ENCODE measurements at places on chromosomes 4 and X.

GRCh38 chrX:97045470-97045869 lies 161.8 kb downstream of the RPA4 start:
- no peak for DNase-seq

DNA sequence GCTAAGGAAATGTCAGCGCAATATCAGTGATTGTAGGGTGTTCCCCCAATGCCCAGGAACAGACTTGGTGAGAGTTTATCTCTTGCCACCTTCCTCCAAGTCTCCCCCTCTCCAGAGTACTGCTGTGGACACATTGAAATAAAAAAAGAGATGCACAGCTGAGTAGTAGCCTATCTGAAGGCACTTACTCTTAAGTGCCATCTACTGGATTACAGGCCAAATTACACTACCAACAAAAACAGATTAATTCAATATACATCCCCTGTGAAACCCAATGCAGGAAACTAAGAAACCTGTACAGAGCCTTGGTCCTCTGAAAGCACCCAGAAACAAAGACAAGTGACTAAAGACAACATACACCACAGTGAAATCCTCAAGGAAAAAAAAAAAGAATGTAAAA lies 460.3 kb downstream of the ZIC3 start:
- no peak for DNase-seq

- no peak for DNase-seq
These were observed 6.1 kb downstream of the TACC3 start for GRCh38 chr4:1727117-1728031.

DNA sequence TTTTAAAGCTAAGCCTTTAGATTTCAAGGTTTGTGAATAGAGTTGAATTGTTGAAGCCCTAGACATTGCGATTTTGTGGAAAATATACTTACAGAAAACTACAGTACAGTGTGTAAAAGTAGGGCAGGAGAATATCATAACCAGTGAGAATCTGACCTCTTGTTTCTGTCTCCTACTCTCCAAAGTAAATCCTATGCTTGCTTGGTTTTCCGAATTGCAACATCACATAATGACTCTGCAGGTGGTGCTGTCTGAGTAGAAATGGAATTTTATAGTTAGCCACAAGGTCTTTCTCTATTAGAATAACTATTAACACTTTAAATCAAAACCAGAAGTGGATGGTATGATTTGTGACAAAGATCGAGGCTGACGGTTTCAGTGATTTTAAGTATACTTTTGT lies 505.6 kb downstream of the RAPGEF2 start:
- DNase-seq, result no peak

- no peak for DNase-seq
These were observed 325.7 kb downstream of the TLL1 start for GRCh38 chr4:166198516-166199310.

- no peak for DNase-seq
These were observed 8.5 kb upstream of the PPEF1 start for GRCh38 chrX:18698737-18699650.

GRCh38 chrX:69065451-69065850 lies 99.8 kb downstream of the PJA1 start:
- DNase-seq, result no peak

DNA sequence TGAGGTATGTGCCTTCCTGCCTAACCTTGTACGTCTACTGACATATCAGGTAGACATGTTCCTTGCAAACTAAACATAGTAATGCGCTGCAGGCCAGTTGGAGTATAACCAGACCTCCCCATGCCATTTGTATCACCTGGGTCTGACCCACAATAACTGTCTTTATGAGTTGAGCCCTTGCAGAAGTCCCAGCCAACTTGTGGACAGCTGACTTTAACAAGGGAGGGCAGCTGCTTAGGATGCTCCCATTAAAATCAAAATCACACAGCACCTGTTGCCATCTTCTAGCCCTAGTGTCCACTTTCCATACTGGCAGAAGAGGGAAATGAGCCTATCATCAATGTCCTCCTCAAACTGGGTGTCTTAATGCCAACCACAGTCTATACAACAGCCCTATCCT lies 41.6 kb downstream of the KANTR start:
- DNase-seq, result no peak

GRCh38 chr4:26171941-26172340 lies 148.9 kb upstream of the RBPJ start:
- no peak for DNase-seq

DNA sequence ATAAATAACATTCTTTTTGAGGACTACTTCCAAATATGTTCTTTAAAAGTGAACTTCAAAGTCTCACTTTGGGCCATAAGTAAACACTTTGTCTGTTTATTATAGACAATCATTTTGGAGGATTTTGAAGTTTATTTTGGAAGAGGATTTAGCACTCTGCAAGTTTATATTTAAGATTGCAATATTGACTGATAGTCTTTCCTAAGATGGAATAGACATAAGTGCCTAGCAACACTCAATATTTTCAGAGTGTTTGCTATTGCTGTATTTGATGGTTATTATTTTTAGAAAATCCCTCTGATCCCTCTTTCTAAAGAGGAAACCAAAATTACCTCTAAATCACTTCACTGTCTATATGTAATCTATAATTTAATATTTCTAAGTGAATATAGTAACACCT lies 42.8 kb upstream of the MAD2L1 start:
- no peak for DNase-seq

- no peak for DNase-seq
These were observed 81.5 kb downstream of the HUWE1 start for GRCh38 chrX:53605004-53605403.

DNA sequence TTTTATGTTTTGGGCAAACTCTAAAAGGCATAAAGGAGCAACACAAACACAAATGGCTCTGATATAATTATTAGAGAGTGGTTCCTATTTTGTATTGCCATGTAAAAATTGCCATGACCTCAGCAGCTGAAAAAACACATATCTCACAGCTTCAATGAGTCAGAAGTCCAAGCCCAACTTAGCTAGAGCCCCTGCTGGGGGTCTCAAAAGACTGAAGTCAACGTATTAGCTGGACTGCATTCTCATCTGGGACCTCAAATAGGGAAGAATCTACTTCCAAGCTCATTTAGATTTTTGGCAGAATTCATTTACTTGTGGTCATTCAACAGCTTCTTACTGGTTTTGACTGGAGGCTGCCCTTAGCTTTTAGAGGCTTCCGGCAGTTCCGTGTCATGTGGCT lies 47.4 kb downstream of the FREM3 start:
- no peak for DNase-seq

DNA sequence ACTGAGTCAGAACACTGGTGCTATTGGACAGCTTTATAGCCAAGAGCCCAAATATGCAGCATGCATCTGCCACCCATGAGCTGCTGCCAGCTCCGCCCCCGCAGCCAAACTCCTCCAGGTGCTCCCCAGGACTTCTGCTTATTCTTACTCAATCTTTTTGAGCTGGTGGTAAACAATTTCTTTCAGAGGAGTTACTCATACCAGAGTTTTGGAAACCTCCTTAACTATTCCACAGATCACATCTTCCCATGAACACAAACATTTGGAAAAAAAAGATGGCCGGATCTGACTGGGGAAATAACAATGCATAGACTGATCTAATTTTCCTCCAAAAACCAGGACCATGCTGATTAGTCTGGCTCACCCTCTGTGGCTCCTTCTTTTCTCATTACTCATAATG lies 399.9 kb downstream of the GPM6A start:
- DNase-seq, result no peak

- no peak for DNase-seq
These were observed 124.2 kb downstream of the C4orf51 start for GRCh38 chr4:145804116-145804515.

GRCh38 chr4:167232805-167233684 lies 1.2 kb downstream of the SPOCK3 start:
- no peak for DNase-seq

DNA sequence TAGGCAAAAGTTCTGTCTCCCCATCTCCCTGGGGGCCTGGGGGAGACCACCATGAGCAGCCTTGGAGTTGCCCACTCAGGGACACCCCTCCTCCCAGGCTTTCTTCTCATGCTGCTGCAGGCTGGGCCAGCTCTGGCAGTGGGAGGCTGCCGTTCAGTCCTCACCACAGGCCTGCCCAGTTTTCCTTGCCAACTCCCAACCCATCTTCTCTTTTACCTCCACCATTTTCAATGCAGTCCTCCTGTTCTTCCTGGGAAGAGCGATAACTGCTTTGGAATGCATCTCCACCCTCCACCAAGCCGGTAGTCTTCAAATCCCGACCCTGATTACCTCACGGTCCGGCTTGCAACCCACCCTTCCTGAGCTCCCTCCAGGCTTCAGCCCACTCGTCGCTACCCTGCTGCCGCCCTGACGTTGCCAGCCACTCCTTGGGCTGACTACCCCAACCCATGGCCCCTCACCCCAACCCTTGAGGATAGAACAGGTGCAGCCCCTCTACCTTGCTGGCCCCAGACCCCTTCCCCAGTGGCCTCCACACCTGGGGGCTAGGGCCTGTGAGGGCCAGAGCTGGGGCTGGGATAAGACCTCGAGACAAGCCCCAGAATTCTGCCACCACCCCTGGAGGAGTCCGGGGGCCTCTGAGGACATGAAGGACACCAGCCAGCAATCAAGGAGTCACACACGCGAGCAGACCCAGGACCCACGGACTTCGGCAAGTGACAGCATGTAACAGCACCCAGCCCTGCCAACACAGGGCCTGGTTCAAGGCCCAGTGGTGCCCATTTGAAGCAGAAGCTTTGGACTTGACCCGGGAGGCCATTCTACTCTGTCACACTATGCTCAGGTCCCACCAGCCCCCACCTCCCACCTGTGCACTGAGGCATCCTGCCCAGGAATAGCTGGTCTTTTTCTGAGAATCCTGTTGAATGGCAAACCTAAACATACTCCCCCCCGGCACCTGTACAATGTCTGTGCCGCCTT lies 9.2 kb downstream of the WDR1 start:
- no peak for DNase-seq

- DNase-seq, result no peak
These were observed 15.1 kb upstream of the MAD2L1 start for GRCh38 chr4:120081726-120082125.

GRCh38 chr4:124266721-124267120 lies 445.8 kb downstream of the ANKRD50 start:
- DNase-seq, result no peak

- DNase-seq, result no peak
These were observed 147.3 kb downstream of the CORIN start for GRCh38 chr4:47690611-47691010.

GRCh38 chr4:103046416-103047290 lies 27.1 kb upstream of the SLC9B1 start:
- DNase-seq, result peak; percentile 4

DNA sequence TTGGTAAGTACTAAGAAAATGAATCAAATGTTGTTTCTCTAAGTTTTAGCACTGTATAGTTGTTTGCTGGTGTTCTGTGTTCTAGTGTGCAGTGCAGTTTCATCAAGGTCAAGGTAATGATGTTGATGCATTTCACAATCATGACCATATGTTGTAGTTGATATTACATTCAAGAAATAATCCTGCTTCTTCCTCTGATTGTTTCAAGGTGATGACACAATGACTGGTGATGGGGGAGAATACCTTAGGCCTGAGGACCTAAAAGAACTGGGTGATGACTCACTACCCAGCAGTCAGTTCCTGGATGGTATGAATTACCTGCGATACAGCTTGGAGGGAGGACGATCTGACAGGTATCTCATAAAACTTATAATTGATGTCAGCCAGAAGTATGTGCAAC lies 261.6 kb downstream of the ANK2 start:
- DNase-seq, result no peak

GRCh38 chr4:36402008-36402758 lies 120.8 kb downstream of the DTHD1 start:
- no peak for DNase-seq

DNA sequence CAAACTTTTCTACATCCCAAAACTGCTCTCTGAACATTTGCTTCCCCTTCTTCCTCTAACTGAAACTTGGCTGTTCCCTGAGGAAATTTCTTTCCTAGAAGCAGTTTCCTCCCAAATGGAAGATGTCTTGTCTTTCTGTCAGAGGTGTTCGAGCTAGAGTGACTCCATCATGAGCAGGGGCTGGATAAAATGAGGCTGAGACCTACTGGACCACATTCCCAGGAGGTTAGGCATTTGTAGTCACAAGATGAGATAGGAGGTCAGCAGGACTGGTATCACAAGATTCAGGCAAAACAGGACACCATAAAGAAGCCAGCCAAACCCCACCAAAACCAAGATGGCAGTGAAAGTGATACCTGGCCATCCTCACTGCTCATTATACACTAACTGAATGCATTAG lies 35.8 kb upstream of the PGRMC2 start:
- no peak for DNase-seq

DNA sequence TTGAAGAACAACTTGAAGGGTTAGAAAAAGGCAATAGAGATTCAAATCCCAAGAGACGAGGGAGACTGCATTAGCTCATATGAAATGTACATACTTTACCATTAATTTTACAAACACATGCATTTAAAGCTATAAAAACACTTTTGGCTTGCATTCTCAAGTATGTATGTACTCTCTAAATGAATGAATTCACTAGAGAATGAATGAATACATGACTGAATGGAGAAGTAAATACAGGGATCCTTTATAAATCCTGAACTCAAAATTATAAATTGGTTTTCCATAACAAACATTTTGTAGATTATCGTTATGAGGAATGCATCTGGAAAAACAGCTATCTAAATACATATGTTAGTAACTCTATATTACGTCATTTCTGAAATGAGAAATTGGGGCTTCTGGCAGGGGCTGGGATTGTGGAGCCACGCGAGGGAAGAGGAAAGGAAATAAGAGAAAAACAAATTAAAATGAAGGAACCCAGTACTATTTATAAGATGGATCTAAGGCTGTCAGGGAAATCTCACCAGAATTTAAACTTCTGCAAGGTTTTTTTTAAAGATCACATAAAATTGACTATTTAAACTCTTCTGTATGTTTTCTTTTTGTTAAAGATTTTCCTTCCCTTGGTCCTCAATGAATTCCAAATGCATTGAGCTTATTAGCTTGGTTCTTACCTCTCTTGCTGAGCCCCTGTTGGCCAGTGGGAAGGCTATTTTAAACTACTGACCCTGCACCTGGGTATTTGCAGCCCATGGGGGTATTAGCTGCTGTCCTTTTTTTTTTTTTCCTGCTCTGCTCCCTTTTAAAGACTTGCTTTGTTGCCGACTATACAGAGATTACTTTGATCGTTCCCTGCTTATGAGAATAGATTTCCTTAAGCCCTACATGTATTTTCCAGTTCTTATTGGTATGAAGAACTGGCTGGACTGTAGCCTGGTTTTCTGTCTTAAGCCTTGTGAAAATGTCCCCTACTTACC lies 207.8 kb downstream of the ADGRL3 start:
- DNase-seq, result no peak

- no peak for DNase-seq
These were observed 391 bp upstream of the PHKA1 start for GRCh38 chrX:72714478-72714916.

DNA sequence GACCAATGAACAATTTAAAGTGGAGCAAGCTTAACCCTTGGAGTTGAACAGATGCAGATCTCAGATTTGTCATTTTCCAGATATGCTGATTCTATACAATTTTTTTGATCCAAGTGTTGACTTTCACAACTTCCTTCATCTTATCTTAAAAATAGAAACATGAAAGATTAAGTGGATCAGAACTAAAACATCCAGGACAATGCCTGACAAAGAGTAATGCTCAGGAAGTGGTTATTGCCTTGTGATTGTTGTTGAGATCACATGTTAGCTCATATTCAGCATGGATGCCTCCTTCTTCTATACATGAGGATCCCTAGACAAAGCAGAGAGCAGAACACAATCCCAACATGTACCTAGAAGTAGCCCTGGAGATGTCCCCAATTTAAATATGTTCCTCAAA lies 160.9 kb downstream of the PPARGC1A start:
- DNase-seq, result no peak

GRCh38 chr4:5757091-5757490 lies 46.1 kb downstream of the EVC start:
- no peak for DNase-seq

Data from stimulated activated CD8-positive, alpha-beta memory T cell treated with anti-CD3 and anti-CD28 coated beads, Interleukin-7, amount 100 ng/mL, for 1 hour (primary cell).